ENCODE measurements at places on chromosomes 7 and 10.

GRCh38 chr7:157908006-157908782 is 571.4 kb downstream of the DNAJB6 start:
- DNase-seq = no peak

DNA sequence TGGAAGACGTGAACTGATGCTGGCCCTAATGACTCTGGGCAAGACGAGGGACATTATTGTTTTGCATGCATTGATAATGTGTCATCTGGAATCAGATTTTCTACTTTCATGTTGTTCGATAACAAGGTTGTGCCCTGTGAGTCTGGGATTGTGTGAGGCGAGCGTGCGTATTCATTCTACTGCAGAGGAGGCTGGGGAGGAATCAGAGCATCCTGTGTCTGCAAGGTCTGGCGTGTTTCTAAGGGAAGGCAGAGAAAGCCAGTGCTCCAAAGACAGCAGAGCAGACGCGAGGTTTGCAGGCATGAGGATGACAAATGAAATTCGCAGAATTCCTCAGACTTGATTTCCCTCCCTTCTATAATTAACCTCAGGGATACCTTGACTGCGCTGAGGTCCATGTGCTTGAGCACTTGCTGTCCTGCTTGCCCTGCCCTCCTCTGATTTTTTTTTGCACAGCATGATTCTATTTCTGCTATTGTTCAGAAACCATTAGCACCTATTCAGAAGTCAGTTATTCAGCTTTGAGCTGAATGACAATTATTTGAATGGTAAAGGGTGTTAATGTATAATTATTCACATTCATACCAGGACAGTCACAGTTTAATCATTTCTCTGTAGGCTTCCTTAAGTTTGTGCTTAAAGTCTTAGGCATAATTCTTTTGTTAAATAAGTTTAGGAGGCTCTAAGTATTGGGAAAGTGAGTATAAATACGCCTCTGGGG is 233.6 kb downstream of the EBF3 start:
- no peak for DNase-seq

GRCh38 chr10:3666525-3667302 is 118.3 kb downstream of the KLF6 start:
- DNase-seq = no peak

DNA sequence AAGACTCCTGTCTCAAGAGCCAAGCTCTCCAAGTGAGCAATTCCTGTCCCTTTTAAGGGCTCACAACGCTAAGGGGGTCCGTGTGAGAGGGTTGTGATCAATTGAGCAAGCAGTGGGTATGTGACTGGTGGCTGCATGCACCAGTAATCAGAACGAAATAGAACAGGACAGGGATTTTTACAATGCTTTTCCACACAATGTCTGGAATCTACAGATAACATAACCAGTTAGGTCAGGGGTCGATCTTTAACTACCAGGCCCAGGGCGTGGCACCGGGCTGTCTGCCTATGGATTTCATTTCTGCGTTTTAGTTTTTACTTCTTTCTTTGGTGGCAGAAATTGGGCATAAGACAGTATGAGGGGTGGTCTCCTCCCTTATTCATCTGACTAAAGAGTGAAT is 54.9 kb upstream of the SP4 start:
- DNase-seq = no peak

GRCh38 chr10:71238626-71239025 is 26.3 kb downstream of the UNC5B start:
- DNase-seq = no peak

DNA sequence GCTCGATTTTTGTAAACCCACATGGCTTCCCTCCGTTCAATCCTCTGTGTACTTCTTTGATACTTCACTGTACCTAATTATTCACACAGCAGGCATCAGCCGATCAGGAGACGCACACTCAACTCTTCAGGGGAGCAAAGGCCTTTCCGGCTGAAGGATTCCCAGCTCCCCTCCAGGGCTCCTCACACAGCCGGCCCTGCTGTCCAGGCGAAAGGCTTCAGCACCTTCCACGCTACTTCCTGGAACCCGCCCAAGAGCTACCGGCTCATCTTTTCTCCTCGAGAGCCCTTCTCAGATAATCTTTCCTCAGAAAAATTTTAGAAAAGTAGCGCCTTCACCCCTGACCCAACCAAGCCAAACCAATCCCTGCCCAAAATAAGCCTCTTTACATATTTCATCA is 270.4 kb downstream of the ZMYND11 start:
- no peak for DNase-seq

- no peak for DNase-seq
Measured at GRCh38 chr10:94639902-94640301, 43.6 kb upstream of the CYP2C18 start.

DNA sequence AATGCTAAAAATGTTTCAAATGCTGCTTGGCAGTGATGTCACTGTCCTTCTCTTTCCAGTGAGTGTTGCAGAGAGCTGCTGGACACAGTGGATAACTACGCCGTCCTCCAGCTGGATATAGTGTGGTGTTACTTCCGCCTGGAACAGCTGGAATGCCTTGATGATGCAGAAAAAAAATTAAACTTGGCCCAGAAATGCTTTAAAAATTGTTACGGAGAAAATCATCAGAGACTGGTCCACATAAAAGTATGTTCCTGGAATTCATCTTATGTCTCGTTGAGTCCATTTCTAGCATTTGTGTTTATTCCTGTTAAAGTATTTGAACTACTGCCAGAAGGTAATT is 25.2 kb downstream of the NUB1 start:
- DNase-seq = no peak

DNA sequence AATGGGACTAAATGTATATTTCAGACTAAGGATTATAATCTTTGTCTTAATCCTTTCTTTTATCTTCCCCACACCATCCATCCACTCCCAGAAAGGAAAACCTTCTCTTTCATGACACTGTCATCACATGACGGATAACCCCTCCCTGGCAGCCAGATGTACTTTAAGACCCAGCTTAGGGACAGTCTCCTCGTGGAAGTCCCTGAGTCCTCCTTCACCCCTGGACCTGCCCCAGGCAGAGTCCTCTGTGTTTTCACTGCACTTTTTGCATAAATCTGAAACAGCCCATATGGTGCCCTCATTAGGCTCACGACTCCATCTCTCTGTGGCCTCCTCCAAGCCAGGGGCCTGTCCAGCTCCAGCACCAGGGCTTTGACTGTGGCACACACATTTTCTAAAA is 16.0 kb downstream of the NRAP start:
- DNase-seq = no peak

DNA sequence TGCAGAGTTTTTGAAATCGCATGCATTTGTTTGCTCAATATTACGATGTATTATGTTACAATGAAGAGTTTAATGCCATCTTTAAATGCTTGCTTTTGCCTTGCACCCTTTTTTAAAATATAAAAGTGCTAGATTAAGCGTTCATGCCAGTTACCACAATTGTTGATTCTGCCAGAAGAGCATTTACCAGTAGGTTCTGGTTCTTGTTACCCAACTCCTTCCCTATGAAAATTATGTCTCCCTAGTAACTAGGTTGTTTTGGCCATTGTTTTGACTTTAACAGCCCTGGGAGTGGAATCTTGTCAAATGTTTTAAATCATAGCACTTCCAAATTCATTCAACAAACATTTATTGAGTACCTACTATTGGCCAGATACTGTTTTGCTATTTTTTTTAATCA is 32.8 kb upstream of the CDK14 start:
- no peak for DNase-seq

GRCh38 chr7:115210552-115210951 is 288.7 kb downstream of the MDFIC start:
- no peak for DNase-seq

GRCh38 chr10:15254808-15255648 is 86.5 kb upstream of the NMT2 start:
- no peak for DNase-seq

- DNase-seq = no peak
Measured at GRCh38 chr10:89095701-89096391, 105.2 kb downstream of the FAS start.

GRCh38 chr10:88205842-88206446 is 342.5 kb downstream of the PTEN start:
- no peak for DNase-seq

DNA sequence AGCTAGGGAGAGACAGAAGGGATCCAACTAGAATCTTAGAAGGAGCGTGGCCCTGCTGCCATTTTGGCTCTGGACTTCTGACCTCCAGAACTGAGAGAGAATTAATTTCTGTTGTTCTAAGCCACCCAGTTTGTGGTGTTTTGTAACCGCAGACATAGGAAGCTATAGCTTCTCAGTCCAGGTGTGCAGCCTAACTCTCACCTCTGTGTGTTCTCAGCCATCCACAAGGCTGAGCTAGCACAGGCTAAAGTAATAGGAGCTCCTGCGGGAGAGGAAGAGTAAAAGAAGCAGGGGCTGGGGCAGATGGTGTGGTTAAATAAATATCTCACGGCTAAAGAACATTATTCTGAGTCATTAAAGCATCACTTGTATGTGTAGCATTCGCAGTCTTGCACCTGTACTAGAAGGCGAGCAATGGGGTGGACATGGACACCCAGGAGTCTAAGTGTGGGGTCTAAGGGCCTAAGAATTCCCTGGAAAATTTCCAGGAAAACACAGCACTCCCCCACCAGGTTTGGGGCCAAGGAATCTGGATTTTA is 94.1 kb downstream of the AOAH start:
- DNase-seq = no peak

Data from activated CD8-positive, alpha-beta memory T cell treated with anti-CD3 and anti-CD28 coated beads for 1 hour (primary cell).